HCT116 (cell line): ENCODE measurements at places on chromosomes 4 and X.

DNA sequence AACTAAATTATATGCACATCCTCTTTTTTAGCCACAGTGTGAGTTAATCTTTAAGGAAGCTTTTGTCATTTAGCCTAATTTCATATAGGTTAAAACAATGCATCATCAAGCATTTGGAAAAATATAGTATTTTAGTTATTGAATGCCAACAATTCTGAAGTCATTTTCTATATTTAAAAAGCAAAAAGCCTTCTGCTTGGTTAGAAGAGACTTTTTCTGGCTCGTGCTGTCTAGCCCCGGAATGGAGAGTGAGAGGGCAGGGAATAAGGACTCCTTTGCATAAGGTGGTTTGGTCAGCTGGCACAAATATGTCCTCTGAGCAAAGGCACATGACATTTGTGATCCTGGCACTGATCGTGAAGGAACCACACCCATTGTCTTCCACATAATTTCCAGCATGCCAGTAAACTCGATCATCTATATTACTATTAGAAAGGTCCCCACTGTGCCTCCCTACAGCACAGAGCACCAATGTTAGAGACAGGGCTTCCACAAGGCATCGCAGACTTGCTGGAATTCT is 393.7 kb upstream of the INTU start:
- DNase-seq = no peak

- DNase-seq = no peak
These were observed 935.4 kb upstream of the GRIA3 start for GRCh38 chrX:122248681-122249080.

DNA sequence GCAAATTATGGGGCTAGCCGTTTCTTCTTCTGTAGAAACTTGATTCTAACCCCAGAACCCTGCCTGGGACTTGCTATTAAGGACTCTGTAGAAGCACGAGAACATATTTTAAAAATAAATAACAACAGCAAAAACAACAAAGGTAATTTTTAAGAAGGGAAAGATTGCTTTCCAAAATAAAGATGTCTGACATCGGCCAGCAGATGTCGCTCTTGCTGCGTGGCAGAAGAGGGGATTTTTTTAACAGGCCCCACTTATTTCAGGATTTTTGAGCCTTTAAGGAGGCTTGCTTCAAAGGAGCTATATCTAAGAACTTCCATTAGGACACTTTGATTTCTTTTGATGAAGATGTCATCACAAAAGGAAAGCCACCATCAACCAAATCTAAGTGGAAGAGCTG is 62.8 kb upstream of the EGFL6 start:
- DNase-seq = peak; percentile 28

DNA sequence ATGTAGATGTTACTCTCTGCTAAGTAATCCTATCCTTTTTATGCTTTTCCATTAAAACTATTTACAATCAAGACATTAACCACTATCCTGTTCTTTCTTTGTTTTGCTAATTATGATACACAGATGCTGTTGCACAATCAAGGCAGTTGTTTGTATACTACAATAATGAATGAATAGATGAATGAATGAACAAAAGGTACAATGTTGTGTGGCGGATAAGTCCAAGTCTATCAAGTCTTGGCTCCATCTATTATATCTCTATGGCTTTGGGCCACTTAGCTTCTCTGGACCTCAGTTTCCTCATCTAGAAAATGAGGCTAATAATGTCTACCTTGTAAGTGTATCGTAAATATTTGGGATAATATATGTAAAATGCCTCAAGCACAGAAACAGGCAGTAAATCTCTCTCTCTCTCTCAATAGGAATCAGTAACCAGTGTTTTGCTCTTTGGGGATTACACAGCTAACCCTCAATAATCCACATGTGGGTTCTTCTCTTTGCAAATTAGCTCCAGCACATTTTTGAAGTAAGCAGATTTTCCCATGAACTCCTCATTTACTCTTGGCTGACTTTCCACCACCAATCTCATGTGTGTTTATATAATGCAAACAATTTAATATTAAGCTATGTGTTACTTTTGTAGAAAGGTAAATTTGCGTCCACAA is 27.8 kb upstream of the TSPAN5 start:
- DNase-seq = no peak

DNA sequence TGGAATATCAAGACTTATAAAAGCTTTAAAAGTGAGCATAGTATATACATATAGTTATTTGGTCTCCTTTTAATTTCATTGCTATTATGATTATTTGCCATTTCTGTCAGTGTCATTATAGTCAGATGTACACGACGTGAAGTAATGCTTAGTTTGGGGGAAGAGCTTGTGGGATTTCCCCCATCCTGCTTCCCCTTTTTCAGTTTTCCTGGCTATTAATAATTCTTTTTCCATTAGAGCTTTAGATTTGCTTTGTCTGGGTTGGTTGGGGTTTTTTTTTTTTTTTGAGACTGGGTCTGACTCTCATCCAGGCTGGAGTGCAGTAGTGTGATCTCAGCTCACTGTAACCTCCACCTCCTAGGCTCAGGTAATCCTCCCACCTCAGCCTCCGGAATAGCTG is 5.4 kb downstream of the ABCE1 start:
- no peak for DNase-seq

- DNase-seq = no peak
These were observed 25.4 kb upstream of the PPP1R2C start for GRCh38 chrX:42803320-42803719.

DNA sequence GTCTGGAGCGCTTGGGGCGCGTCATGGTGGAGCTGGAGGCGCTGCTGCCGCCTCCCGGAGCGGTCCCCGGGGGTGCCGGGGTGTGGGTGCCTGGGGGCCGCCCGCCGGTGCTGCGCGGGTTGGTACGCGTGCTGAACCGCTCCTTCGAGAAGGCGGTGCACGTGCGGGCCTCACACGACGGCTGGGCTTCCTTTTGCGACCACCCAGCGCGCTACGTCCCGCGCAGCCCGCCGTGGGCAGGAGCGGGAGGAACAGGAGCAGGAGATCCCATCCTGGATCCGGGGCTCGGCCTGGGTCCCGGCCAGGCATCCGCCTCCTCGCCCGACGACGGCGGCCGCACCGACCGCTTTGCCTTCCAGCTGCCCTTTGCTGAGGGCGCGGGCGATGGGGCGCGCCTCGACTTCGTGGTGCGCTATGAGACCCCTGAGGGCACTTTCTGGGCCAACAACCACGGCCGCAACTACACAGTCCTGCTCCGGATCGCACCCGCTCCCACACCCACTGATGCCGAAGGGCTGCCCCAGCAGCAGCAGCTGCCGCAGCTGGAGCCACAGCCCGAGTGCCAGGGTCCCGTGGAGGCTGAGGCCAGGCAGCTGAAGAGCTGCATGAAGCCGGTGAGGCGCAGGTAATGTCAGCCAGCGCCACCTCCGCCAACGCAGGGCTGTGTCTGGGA is 792 bp downstream of the PPP1R3F start:
- DNase-seq = no peak

GRCh38 chr4:98148856-98149255 is 5.6 kb upstream of the STPG2 start:
- no peak for DNase-seq

DNA sequence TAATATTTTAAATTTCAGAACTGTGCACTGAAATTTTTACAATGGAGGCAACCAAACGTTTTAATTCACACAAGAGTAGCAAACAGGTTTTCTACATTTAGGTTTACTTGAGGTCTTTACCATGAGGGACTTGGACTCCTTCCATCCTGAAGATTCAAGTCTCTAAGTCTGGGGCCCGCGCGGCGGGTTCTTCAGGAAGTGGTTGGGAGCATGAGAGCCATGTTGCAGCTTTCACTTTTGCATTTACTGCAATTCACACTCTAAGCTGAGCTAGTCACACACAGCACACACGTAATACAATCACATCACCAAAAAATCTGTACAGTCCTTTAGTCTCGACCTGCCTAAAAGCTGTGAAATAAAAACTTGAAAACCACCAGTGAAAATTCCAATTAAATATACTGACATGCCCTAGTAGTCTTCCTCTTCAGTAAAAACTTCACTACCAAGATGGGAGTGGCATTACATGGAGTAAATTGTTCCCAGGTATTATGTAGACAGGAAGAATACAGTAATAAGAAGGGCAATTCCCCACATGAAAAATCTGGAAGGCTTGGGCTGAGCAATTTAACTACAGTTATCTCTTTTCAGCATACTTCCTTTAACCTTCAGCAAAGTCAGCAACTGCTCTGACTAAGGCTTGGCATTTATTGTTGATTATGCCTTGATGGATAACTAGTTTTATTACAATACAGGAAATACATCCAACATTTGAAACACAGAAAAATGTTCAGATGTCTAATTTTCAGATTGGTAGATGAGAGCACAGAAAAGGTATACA is 571.1 kb upstream of the DIPK2B start:
- no peak for DNase-seq

DNA sequence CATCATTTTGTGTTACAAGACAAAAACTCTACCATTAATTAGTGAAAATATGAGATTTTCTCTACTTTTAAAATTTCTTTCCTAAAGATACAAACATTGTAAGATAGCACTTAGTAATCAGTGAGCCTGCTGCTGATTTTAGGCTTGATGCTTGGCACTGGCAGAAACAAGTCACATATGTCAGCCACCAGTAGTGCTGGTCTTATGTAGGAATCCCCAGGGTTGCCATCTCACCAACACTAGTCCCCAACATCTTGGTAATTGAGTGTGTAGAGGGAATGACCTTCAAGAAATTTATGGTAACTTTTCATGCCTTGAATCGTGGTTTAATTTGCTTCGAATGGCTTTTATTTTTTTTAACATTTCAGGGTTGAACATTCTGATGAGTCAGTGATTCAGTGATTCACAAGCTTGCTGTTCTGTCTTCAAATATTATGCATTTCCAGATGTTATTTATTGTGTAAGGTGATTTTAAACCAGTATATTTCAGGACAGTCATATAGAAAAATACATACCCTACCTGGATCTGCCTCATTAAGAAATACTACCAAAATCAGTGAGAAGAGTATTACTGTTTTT is 11.9 kb downstream of the EXOC1 start:
- no peak for DNase-seq

DNA sequence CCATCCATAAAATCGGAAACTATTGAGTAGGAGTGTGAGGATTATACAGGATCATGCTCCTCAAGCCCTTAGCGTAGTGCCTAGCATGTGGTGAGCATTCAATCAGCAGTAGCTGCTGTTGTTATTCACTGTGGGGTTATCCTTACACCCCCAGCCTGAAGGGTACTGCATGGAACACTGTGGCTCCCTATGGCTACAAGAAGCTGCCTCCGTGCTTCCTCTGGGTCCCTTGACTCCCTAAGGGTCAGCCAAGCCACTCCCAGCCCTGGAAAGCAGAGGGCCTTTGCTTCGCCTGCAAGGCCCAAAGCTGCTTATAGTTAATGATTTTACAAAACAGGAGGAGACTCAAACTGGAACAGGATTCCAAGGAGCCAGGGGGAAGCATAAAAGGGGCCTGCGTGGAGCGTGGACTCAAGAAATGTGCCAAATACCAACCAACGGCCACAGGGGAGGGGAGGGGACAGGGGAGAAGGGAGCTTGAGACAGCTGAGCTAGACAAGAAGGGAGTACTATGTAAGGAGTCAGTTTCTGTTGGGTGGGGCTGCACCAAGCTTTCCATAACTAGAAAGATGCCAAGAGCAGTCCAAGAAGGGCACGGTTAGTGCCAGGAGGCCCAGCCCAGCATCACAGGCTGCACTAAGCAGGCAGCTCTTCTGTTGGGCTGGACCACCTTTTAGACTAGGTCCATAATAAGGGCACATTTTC is 15.9 kb downstream of the SEPTIN6 start:
- DNase-seq = no peak

DNA sequence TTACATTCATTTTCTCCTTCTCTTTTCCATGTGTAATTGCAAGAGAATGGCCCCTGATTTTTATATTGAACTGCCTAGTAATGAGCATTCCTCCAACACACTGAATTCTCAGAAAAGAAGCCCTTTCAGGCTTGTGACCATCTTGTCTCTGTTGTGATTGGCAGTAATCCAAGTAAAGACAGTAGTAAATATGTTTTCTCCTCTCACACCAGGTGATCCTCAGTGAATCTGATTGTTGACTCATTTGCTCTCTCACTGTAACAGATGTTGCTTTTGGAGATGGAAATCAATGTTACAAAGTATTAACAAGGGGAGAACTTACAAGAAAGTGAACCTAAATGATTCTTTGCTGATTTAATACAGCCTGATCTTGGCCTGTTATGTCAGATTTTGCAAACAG is 271.0 kb downstream of the AFF2 start:
- no peak for DNase-seq

DNA sequence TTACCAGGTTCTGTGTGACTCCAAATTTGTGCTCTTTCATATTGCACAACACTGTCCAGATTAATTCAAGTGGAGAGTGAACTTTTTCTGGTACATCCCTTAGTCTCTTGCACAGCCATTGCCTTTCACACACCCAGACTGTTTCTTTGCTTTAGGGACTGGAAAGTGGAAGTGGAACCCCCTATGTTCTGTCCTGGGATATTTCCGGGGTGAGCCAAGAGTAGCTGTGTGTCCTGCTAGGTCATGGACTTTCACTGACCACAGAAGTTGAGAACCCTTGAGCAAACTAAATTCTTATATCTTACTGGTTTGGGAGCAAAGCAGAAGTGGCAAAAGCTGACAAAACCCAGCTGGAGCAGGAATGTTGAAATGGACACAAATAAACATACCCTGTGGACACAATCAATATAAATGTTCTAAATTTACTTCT is 10.3 kb upstream of the VSIG4 start:
- no peak for DNase-seq

DNA sequence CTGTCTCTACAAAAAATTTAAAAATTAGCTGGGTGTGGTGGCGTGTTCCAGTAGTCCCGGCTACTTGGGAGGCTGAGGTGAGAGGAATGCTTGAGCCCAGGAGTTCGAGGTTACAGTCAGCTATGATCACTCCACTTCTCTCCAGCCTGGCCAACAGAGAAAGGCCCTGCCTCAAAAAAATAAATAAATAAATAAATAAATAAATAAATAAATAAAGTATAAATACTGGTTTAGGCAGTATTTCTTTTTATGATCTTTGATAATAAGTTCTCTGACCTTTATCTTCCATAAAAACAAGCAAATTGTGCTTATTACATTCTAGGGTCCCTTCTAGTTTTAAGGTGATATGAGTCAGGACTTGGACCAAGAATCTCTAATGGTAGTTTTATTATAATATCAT is 320.3 kb downstream of the PCDH19 start:
- no peak for DNase-seq

DNA sequence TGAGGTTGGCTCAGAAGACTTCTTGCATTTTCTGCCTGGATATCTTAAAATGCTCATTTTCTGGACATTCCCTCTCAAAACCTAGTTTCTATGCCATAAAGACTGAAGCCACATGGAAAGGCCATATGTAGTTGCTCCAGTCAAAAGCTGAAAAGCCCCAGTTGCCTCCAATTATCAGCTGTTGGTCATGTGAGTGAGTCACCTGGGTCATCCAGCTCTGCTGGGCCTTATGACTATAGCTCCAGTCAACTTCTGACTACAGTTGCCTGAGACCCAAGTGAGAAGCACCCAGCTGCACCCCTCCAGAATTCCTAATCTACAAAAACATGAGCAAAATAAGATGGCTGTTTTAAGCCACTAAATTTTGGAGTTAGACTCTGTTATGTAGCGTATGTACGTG is 41.9 kb downstream of the HELQ start:
- no peak for DNase-seq

- DNase-seq = no peak
These were observed 53.4 kb downstream of the PALLD start for GRCh38 chr4:168550064-168550766.
